Islet precursor cell (in vitro differentiated cells): ENCODE measurements at places on chromosomes 7 and 10.
A peak's percentile ranks its signal among the peaks of the same experiment; 100 is the strongest.

GRCh38 chr10:278707-279106 is 143.5 kb downstream of the ZMYND11 start:
- DNase-seq = peak; percentile 12

GRCh38 chr10:1947464-1948003 is 210.2 kb upstream of the ADARB2 start:
- no peak for DNase-seq

DNA sequence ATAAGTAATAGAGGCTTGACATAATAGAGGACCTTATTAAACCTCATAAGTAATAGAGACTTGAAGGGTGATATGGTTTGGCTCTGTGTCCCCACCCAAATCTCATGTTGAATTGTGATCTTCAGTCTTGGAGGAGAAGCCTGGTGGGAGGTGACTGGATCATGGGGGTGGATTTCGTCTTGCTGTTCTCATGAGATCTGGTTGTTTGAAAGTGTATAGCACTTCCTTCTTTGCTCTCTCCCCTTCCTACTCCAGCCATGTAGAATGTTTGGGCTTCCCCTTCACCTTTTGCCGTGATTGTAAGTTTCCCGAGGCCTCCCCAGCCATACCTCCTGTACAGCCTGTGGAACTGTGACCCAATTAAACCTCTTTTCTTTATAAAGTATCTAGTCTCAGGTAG is 8.6 kb downstream of the KIFBP start:
- DNase-seq = no peak

- DNase-seq = no peak
Measured at GRCh38 chr10:29634105-29634504, 666 bp downstream of the SVIL start.
